ENCODE measurements at places on chromosomes 4 and X.

GRCh38 chr4:56972809-56973208, 4.6 kb downstream of the NOA1 start:
- no peak for DNase-seq

- no peak for DNase-seq
Measured at GRCh38 chr4:176611951-176612350, 180.8 kb downstream of the VEGFC start.

- no peak for DNase-seq
Measured at GRCh38 chr4:55312489-55313101, 33.4 kb upstream of the SRD5A3 start.

- DNase-seq = no peak
Measured at GRCh38 chr4:17771284-17771908, 10.0 kb downstream of the FAM184B start.

DNA sequence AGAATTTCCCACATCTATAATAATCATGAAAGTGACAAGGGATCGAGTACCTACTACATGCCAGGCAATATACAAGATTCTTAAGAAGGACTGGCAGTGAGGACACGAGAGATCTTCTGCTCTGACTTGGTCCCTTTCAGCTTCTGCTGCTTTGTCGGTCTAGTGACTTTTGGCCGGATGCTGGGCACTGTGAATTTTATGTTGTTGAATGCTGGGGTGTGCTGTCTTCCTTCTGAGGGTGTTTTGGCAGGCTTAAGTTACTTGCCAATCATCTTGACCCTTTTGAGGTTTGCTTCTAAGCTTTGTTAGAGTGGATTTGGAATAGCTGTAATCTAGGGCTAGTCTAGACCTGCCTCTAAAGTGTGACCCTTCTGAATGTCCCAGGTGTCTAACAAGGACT, 23.5 kb downstream of the NAT8L start:
- peak; percentile 28 for DNase-seq

GRCh38 chr4:55554453-55555030, 7.8 kb upstream of the CLOCK start:
- DNase-seq = no peak

DNA sequence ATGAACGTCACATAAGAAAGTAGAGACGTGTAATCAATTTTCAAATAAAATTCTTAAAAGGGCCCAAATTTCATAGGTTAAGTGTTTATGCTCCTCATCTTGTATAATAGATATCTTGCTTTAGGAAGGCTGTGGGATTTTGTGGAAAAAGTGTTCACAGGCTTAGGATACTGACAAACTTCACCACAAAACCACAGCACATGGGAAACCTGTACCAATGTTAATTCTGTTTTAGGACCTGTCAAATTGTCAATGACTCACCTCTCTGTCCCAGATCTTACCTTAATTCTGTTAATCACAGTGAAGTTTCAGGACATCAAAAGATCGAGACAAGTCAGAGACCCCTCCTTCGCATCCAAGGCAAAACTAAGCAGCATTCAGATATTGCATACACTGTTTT, 24.2 kb downstream of the FGFBP1 start:
- DNase-seq = no peak

GRCh38 chrX:73668779-73669178, 105.8 kb downstream of the CHIC1 start:
- DNase-seq = no peak

- DNase-seq = no peak
Measured at GRCh38 chr4:40121515-40121914, 64.9 kb downstream of the N4BP2 start.

DNA sequence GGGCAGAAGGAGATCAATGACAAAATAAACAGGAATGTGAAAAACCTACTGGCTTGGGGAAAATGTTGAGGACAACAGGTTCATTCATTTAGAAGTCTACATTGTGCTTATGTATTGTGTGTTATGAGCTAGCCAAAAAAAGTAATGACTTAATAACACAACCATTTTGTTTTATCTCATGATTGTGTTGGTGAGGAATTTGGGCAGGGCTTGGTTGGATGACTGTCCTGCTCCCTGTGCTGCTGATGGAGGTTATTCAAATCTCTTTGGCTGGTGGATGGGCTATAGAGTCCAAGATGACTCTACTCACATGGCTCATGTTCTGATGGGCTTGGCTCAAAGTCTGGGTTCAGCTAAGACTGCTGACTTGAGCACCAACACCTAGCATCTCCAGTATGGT, 116.3 kb downstream of the HS3ST1 start:
- no peak for DNase-seq

DNA sequence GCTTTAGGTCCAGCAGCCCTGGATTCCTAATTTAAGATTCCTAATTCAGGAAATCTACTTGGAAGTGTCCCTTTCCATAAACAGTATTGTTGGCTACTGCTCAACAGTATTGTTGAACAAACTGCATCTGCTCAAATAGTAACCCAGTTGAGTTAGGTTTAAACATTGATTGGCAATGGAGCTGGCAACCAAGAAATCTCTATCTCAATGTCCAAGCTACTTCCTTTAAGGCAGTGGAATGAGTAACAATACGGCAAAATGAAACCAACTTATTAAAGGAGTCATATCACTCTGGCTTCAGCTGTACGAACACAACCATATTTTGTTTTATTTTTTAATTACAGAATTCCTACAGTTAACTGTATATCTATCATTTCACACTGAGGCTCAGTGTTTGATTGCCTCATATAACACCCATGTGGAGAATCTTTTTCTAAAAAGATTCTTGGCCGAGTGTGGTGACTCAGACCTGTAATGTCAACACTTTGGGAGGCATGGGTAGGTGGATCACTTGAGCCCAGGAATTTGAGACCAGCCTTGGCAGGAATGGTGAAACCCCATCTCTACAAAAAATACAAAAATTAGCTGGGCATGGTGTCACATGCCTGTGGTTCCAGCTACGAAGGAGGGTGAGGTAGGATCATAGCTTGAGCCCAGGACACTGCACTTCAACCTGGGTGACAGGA, 71.7 kb upstream of the IL13RA1 start:
- DNase-seq = no peak

DNA sequence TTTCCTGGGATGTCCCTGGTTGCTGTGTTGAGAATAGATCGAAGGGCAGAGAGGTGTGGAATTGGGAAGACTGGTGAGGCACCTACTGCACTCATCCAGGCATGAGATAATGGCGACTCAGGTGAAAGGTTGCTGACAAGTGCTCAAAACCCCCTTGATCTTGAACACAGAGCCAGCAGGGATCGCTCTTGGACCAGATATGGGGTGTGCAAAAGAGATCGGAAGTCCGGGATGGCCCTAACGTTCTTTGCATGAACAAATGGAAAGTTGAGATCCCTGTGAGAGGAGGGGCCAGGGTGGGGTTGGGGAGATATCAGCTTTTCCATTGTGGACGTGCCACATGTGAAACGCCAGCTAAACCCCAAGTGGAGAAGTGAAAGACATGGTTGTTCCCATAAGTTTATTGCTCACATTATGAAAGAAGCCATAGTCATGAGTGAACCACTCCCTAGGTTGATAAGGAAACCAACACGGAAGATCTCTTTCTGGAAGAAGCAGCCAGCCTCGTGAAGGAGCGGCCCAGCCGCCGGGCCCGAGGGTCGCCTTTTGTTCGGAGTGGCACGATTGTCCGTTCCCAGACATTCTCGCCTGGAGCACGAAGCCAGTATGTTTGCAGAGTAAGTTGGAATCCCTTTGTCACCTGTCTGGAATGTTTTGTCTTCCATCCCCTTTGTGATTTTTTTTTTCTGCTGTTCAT, 22.6 kb upstream of the CLCN4 start:
- DNase-seq = no peak

DNA sequence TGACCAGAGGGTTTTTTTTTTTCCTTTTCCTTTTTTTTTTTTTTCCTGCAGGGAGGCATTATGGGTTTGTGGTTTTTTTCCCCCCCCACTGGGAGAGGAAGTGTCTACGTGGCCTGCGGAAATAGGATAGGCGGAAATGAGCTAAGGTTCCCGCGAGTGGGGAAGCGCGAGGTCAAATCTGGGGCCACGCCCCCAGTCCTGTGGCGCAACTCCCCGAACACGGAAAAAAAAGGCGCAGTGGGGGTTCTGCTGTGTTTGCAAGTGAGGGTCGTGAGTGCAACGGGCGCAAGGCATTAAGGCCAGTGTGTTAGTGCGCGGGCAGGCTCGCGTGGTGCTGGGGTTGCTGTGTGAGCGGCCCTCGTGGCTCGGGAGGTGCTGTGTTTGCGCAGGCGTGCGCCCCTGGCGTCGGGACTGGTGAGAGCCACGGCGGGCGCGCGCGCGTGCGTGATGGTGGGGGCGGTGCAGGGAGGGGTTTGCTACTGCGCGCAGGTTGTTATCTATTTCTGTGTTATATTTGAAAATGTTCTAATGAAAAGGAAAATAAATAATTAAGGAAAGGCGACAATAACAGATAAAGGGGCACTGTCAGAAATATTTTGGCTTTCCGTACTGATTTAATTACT, 685 bp upstream of the MORF4L2 start:
- peak; percentile 91 for DNase-seq

DNA sequence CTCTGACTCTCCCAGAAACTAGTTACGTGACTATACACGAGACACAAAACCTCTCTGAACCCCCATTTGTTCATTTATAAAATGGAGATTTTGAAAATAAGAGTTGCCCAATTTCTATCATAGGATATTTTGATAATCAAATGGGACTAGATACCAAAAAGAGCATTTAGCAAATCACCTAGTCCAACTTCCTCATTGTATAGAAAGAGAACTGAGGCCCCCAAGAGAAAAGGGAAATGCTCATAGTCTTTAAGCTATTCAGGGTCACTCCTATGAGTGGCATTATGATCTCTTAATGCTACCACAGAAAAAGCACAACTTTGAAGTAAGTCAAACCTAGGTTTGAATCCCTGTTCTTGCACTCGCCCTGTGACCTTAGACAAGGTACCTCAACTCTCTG, 62.7 kb downstream of the BMP15 start:
- DNase-seq = no peak

GRCh38 chr4:112979881-112980421, 69.5 kb upstream of the ANK2 start:
- no peak for DNase-seq

- no peak for DNase-seq
Measured at GRCh38 chr4:147578051-147578476, 39.1 kb upstream of the TMEM184C start.

DNA sequence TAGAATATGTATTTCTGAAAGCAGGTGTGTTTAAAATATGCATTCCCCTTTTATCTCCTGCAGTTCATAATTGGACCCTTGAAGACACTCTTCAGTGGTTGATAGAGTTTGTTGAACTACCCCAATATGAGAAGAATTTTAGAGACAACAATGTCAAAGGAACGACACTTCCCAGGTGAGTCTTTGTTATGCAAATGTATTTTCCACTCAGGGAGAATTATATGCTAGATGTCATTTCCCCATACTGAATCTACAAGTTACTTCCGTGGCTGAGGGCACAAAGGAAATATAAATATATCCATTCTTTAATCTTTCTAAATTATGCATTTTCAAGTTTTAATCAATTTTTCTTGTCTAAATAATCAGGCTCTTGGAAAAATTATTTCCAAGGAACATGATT, 134.7 kb downstream of the STIM2 start:
- DNase-seq = no peak

- no peak for DNase-seq
Measured at GRCh38 chrX:48927736-48928382, 9.0 kb upstream of the PIM2 start.

DNA sequence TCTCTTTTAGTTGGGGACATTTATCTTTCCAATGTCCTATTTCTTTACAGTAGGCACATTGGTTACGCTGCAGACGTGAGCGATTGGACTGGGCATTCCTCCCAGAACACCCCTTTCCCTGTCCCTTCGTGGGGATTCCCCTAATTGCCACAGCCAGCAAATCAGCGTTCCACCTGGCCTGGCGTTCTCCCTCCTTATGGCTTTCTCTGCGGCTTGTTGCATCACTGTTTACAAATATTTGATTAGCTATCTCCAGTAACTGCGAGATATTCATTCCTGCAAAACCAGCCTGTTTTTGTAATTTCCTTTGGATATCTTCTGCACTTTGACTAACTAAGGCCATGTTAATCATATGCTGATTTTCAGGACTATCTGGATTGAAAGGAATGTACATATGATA, 202.5 kb upstream of the KLF8 start:
- DNase-seq = no peak

DNA sequence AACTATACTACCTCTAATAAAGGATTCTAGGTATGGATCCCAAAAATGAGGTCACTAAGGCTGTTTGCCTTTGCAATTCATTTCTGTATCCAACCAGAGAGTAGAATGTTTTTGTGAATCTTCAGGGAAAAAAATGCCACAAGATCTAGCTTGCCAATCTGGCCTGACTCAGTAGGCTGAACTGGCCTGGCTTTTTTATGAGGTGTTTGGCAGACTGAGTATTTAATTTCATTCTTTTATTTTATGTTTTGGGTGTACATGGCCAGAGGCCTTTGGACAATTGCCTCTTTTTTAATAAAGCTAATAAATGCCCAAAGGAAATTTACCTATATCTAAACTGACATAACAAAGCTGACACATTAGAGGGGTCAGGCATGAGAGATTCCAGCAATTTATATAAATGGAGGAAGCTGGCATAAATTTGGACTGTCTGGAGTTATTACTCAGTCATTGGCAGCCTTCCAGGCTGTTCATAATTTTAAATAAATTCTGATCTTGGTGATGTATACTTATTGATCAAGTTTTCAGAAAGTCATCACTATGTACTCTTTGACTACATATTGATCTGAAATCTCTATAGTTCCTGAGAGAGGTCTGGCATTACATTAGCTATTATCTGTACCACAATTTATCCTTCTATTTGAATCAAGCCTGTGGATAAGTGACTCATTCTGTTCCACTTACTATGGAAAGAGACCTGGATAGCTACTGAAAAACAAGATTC, 376.4 kb upstream of the NOCT start:
- DNase-seq = no peak

- no peak for DNase-seq
Measured at GRCh38 chrX:78979789-78980464, 34.7 kb downstream of the P2RY10 start.

GRCh38 chr4:40281913-40282312, 53.2 kb upstream of the CHRNA9 start:
- no peak for DNase-seq

GRCh38 chr4:3855646-3856045, 89.5 kb downstream of the ADRA2C start:
- DNase-seq = no peak

DNA sequence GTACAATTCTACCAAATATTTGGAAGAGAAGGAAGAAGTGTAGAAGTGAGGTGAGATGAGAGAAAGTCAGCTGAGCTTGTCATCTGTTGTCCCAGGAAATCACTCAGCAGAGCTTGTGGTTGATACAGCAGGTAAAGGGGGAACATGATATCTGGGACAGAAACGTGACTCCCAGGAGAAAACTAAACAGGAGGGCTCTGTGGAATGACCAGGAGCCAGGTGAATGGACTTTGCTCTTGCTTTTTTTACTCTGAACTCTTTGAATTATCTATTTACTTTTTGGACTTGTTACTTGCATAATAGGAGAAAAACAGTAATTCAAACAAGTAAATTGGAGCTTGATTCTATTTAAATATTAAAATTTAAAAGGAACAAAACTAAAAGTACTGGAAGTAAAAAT, 555.6 kb upstream of the FRG1 start:
- DNase-seq = no peak

DNA sequence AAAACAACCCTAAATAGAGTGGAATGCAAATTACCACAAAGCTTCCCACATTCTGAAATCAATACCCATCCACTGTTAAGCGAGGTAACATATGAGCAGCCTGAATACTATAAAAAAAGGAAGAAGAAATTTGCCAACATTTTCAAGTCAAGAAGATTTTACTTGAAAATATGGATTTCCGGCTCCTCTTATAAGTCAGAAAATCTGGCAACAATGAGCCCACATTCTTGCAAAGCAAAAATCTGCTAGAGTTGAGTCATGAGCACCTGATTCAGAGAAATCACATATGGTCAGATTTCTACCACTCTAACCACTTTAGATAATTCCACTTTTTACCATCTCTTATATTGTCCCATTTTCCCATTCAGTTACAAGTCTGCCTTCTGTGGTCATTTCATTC, 395.7 kb downstream of the DTHD1 start:
- no peak for DNase-seq

All from activated CD8-positive, alpha-beta memory T cell treated with anti-CD3 and anti-CD28 coated beads for 24 hours (primary cell).